ENCODE measurements at places on chromosomes 13 and 19.

DNA sequence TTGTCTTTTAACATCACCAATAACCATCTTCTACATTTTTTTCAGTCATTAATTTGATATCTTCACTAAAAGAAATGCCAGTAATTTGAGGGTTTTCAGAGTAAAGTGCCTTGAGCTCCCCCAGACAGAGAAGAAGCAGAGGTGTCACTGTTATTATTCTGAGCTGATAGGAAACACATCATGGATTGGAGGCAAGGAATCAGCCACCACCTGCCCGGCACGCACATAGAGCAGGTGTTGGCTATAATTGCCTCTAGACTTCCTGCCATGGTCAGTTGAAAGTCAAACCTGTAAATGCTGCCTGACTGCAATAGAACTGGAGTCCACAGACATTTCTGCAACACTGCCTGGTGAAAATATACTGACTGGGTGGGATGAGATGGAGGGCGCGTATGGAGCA, 776.6 kb downstream of the UQCRFS1 start:
- DNase-seq = no peak

DNA sequence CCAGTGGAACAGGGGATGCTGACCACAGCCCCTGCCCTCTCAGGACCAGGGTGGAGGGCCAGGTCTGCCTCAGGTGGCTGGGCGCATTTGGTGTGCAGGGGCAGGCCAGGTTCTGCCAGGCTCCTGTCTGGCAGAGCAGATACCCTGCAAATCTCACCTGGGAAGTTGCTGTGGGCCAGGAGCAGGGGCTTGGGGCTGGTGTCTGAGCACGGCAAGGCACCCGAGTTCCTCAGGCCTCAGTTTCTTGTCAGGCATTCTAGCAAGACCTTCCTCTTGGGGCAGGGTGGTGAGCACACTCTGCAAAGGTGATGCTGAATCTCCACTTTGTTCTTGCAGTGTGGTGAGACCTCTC, 1.1 kb downstream of the CRTC1 start:
- DNase-seq = no peak

- DNase-seq = no peak
Observed at GRCh38 chr13:24323036-24323738, 13.8 kb downstream of the C1QTNF9 start.

GRCh38 chr13:95246292-95247082, 54.8 kb downstream of the ABCC4 start:
- no peak for DNase-seq

- no peak for DNase-seq
Observed at GRCh38 chr13:109481040-109481439, 305.3 kb downstream of the IRS2 start.

DNA sequence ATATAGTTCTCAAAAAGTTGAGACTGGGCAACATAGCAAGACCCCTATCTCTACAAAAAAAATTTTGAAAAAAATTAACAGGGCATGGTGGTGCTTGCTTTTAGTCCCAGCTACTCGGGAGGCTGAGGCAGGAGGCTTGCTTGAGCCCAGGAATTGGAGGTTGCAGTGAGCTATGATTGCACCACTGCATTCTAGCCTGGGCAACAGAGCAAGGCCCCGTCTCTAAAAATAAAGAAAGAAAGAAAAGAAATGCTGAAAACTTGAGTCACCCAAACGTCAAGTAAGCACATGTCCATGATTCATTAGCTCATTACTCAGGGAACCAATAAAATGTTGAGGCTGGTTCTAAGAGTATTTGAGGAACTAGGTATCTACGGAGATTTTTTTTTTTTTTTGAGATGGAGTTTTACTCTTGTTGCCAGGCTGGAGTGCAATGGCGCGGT, 33.9 kb upstream of the SEMA6B start:
- no peak for DNase-seq
